ENCODE measurements at places on chromosomes 1 and 21.

- DNase-seq: no peak
Measured at GRCh38 chr1:222105393-222105737, 363.5 kb upstream of the DUSP10 start.

GRCh38 chr1:241722947-241723346, 70.9 kb downstream of the WDR64 start:
- no peak for DNase-seq

DNA sequence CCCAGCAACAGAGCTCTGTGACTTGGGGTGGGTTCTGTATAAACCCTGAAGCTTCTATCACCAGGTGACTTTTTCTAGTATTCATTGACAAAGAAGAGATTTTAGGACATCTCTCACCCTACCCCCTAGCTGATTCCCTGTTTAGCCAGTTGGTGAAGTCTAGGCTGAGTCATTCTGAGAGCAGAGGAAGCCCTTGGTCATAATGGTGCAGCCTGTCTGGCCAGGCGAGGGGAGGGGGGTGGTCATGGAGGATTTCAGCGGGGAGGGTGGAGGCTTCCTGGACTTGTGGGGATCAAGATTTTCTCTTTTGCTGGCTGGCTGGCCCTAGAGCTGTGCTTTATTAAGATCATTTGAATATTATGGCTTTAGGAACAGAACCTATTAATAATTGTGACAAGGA, 262.6 kb downstream of the CAMTA1 start:
- DNase-seq: no peak

DNA sequence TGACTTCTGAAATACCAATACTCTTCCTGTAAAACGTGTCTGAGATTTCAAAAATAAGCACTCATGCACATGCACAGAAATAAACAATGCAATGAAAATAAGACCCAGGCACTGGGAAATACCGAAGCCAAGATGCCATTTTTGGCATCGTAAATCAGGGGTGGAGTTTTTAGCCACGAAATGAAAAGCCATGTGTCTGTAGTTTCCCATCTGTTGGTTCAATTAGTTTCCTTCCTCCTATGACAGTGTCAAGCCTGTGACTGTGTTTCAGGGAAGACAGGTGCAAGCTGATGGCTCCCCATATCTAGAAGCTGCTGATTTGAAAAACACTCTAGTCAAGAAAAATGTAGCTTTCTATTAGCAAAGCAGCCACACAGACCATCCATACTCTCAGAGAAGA, 480.4 kb upstream of the CAMK1G start:
- no peak for DNase-seq

DNA sequence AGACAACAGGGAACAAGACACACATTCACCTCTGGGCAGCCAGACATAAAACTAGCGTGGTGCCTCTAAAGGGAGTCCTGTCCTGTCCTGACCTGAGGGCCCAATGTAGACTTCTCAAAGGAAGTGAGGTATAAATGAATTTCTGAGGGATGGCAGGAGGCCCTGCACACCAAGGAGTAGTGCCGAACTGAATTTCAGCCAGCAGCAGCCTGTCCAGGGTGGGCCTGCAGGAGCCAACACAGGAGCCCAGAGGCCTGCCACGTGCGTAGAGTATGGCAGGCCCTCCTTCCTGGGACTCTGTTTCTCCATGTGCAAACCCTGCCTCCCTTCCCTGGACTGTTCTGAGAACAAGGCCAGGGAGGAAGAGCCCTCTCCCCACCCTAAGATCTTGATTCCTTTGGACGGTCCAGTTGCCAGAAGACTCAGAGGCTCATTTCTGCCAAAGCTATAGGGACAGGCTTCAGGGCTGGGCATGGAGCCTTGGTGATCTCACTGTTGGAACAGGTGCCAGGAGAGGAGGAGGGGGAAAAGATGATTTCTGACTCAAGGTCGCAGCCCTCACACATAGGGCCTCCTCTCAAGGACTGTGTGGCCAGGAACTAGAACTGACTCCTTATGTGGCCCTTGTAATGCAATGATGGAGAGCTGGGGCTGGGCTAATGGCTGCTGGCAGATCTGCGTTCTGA, 1.8 kb upstream of the FABP3 start:
- no peak for DNase-seq

DNA sequence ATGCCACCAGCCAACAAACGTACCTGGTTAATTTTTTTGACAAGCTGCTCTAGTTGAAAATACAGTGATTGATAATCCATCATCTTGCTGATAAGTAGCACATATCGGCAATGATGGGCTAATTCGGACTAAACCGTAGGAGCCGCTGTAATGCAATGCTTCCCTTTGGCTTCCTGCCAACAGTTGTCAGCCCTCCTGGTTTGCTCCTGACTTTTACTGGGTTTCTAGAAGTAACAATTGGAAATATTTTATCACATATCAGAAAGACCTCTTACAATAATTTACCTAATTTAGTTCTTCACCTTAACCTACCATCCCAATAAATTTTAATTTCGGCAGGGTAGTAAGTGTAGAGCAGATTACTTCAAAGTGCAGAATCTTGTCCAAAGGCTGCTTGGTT, 148.5 kb downstream of the DHRS3 start:
- no peak for DNase-seq

DNA sequence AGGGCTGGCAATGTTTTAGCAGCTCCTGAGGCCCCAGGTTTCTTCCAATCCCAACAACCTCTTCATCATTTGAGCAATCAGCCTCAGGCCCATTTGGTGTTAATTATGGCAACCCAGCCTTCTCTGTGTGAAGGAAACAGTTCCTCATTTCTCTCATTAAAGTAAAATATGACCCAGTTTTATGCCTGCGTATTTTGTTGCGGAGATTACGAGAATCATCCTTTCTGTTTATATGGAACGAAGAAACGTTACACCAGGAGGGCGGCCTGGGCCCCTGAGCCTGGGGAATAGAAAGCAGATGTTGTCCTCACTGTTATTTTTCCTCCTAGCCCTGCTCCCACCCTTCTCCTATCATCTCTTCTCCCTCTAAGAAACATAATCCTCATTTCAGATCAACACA, 332.2 kb upstream of the USP24 start:
- peak; percentile 33 for DNase-seq

- DNase-seq: no peak
Measured at GRCh38 chr1:204302769-204303168, 57.0 kb downstream of the PLEKHA6 start.

GRCh38 chr1:86551305-86551704, 4.4 kb downstream of the CLCA4 start:
- no peak for DNase-seq

- DNase-seq: no peak
Measured at GRCh38 chr1:77605246-77606026, 77.0 kb downstream of the ZZZ3 start.

- DNase-seq: no peak
Measured at GRCh38 chr1:40986956-40987355, 7.5 kb downstream of the CTPS1 start.

GRCh38 chr21:44489962-44490361, 34.7 kb downstream of the LRRC3 start:
- no peak for DNase-seq

DNA sequence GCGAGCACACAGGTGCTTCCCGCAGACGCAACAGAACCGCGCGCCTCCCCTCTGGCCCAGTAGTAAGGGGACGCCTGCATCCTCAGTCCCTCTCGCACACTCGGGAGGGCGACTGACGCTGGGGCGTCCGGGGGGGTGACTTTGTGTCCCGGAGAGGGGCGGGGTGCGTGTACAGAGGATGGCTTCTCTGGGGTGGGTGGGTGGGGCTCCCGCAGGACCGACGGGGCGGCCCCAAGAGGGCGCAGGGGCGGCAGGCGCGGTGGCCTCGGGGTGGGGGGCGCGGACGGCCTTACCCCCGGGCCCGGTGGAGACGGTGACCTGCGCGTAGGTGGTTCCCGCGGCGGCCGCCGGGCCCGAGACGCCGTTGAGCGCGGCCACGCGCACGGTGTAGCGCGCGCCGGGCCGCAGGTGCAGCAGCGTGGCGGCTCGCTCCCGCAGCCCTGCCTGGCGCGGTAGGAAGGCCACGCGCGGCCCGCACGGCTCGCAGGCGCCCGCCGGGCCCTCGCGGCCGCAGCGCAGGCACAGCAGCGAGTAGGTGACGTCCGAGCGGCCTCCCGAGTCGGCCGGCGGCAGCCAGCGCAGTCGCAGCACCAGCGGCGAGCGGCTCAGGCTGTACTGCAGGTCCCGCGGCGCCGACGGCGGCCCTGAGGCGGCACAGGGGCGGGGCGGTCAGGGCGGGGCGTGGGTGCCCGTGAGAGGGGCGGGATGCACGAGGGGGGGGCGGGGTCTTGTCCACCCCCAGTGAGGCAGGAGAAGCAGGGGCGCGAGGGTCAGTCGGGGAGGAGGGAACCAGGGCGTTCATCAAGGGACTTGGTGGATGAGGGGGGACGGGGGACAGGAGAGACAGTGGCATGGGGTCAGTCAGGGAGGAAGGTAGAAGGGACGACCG, 12.1 kb downstream of the EPHA10 start:
- DNase-seq: peak; percentile 90

- DNase-seq: no peak
Measured at GRCh38 chr1:22839806-22840205, 129.2 kb downstream of the EPHB2 start.

DNA sequence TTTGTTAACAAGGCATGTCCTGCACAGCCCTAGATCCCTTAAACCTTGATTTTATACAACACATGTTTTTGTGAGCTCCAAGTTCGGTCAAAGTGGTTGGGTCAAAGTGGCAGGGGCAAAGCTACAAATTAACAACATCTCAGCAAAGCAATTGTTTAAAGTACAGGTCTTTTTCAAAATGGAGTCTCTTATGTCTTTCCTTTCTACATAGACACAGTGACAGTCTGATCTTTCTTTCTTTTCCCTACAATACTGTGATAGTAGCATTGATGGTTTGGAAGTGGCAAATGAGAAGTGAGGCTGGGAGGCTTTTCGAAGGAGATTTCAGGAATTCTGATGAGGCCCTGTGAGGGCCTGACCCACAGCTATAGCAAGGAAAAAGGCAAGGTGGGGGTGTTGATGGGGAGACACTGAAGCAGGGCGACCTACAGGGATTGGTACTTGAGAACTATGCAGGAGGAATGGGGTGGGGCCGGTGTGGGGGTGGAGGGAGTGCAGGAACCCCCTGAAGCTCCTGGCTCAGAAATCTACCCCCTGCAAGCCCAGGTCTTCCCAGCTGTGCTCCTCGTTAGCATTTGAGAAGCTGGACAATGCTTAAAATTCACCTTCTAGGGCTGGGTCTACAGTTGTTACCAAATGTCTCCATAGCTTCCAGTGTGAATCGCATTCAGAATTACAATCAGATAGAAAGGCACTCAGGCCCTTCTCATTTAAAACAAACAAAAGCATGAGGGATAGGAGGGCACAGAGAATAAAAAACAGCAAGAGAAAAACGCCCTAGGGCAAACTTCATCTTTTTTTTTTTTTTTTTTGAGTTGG, 102.6 kb upstream of the PPM1J start:
- no peak for DNase-seq

- no peak for DNase-seq
Measured at GRCh38 chr1:24047110-24047477, 64.8 kb downstream of the MYOM3 start.

DNA sequence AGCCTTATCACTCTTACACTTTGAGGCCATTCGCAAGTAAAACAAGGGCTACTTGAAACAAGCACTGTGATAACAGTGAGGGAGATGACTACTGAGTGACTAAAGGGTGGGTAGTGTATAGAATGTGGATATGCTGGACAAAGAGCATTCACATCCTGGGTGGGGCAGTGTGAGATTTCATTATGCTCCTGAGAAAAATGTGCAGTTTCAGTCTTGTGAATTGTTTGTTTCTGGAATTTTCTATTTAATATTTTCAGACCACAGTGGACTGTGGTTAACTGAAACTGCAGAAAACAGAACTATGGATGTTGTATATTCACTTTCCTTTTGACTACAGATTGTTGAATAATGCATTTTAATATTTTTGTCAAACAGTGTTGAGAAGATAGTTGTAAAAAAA, 25.1 kb upstream of the B3GALT2 start:
- DNase-seq: no peak
